ENCODE measurements at places on chromosomes 3 and 15.

DNA sequence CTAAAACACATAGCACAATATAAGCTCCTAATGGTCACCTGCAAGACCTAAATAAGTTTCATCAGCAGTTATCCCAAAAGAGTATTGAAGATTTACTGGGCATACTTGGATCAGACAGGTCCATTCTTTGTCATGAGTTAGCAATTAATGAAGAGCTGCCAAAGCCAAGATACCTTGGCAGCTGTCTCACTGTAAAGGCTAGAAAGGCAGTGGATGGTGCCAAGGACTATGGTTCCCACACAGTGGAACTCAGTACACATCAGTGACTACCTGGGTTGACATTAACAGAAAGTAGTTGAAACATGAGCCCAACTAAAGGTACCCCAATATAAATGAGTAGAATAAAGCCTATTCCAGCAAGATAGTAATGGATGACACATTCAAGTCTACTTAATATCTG is 41.1 kb upstream of the TMCO5A start:
- DNase-seq = no peak

DNA sequence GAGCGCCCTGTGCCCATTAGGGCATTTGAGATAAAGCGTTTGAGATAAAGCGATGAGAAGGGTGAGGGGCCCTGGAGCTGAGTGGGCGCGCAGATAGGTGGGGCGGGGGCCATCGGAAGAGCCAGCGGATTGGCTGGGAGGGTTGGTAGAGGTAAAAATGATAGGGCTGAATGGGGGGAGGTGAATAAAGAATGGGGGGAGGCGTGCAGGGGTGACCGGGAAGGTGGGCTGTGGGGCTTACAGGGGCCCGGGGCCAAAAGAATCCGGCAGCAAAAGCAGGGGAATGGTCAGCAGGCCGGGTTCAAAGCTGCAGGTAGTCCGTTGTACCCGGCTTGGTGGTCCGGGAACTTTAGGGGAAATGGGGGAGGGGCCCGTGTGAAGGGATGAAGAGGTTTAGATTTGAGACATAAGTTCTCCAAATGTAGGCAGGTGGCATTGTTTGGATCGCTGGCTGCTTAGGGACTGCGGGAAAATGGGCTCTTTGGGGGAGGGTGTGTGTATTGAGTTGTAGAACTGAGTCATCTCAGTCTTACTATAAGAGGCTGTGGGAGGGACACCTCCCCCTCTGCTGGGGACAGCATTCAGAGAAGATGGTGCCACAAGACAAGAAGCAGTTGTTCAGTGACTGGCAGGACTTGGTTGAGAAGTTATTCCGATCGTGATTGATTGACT is 610 bp downstream of the ARID3B start:
- DNase-seq = peak; percentile 21

DNA sequence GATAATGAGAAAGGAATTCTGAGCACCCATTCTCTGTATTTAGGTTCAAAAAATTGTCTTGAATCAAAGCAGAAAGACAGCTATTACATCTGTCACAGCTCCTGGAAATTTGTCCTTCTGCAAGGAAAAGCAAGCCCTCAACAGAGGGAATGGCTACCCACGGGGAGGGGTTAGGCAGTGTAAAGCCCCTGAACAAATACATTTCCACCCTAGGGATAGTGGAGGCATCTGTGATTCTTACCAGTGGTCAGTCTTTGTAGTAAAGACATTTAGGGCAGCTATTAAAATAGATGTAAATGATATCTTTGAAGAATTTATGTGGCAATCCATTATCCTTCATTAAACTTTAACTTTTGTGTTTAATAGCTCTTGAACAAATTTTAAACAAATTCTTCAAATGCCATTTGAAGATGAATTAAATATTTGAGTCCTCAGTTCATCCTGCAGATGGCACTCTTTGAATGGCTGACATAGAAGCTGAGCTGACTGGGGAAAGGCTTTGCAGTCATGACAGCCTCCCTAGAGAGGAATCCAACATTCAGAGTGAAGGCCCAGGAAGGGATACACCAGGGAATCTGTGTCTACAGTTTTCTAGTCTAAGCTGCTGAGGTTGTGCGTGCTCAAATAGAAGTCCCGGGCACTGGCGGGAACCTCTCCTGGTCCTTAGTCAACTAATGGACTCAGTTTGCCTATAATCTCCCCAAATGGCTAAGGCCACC is 359.7 kb upstream of the ROPN1 start:
- DNase-seq = peak; percentile 26

DNA sequence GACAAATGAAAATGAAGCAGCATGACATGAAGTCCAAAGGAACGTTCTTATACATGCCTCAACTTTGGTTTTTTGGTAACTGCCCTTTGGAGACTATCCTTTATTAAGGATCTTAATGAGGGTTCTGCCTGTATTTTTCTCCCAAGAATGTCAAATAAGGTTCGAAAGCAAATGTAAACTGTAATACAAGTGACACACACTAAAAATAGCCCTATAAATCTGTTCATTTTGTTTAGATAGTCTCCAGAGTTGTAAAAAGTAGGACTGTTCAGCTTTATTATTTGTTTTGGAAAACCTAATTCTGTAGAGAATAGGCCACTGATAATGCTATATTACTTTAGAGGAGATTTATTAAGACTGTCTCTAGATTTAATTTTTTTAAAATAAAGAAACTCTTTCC is 80.5 kb upstream of the CDIN1 start:
- no peak for DNase-seq

DNA sequence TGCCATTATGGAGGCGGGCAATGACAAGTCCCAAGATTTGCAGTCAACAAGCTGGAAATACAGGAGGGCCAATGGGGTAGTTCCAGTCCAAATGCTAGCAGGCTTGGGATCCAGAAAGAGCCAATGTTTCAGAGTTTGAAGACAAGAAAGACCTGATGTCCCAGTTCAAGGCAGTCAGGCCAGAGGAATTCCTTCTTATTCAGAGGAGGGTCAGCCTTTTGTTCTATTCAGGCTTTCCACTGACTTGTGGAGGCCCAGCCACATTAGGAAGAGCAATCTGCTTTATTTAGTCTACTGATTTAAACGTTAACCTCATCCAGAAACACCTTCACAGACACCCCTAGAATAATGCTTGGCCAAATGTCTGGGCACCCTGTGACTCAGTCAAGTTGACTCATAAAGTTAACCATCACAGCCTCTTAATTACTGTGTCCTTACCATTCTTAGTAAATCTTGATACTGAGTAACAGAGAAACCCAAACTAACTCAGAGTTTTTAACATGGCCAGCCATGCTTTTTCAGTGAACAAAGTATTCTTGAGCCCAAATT is 50.9 kb upstream of the NPHP3 start:
- DNase-seq = no peak

GRCh38 chr3:127049393-127049792 is 66.5 kb downstream of the PLXNA1 start:
- DNase-seq = no peak

Measured in muscle of arm (tissue), 14 donors.